ENCODE measurements at places on chromosomes 6 and 20.

GRCh38 chr6:145733810-145734209, 1.5 kb downstream of the EPM2A start:
- DNase-seq, result no peak

- DNase-seq, result no peak
Measured at GRCh38 chr20:32635764-32636163, 38.0 kb downstream of the C20orf203 start.

GRCh38 chr6:30344868-30345671, at the start of gene RPP21:
RPP21 (plus strand) TSS chr6:30345156; CDS start chr6:30345172, 16 bp downstream.
- peak; percentile 82 for DNase-seq

DNA sequence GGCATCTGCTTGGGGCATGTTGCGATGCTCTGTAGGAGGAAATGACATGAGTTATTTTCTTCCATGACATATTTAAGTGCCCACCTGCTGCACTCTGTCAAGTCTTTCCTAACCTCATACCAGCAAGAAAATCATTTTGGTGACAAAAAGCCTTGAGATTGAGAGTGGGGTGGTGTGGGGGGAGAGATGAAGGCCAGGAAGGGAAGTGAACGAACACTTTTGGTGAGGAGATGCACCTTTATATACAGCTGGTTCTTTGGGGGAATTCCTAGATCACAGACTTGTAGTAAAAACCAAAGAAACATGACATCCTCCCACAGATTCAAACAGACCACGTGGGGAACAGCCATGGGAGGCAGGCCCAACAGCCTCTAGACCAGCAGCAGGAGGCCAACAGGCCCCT, 26.1 kb downstream of the NCOA5 start:
- no peak for DNase-seq

DNA sequence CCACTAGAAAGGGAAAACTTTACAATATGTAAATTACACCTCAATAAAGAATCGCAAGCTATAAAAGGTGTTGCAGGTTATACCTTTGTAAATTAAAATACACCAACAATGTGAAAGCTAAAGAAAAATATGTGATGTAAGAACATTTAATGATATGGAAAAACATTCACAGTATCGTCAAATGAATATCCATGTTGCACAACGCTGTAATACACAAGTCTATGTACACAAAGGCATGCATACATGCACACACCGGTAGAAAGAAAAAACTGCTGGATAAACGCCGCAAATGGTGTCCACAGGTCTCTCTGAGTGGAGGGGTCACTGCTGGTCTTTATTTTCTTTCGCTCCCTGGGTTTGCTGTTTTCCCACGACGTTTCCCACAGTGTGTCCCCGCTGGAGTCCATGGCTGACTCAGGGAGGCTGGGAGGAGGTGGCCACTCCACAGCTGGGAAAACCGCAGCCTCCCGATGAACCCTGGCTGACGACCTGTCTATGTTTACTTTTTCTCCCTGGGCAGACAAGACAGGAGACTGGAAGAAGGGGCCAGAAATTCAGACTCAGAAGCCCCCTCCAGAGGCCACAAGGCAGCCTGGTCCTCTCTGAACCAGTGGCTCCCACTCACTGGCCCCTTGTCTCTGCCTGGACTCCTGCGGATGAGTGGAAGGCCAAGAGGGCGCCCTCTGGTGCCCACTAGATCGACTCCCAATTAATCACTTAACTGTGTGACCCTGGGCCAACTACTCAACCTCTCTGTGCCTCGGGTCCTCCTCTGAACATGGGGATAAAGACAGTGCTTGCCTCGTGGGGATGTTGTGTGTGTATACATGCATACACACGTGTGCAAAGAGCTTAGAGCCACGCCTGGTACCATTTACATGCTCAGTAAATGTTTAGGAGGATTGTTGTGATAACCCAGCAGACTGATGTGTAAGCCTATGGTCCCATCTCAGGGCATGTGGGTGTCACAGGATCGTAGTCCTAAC, 12.8 kb upstream of the BPI start:
- DNase-seq, result no peak

DNA sequence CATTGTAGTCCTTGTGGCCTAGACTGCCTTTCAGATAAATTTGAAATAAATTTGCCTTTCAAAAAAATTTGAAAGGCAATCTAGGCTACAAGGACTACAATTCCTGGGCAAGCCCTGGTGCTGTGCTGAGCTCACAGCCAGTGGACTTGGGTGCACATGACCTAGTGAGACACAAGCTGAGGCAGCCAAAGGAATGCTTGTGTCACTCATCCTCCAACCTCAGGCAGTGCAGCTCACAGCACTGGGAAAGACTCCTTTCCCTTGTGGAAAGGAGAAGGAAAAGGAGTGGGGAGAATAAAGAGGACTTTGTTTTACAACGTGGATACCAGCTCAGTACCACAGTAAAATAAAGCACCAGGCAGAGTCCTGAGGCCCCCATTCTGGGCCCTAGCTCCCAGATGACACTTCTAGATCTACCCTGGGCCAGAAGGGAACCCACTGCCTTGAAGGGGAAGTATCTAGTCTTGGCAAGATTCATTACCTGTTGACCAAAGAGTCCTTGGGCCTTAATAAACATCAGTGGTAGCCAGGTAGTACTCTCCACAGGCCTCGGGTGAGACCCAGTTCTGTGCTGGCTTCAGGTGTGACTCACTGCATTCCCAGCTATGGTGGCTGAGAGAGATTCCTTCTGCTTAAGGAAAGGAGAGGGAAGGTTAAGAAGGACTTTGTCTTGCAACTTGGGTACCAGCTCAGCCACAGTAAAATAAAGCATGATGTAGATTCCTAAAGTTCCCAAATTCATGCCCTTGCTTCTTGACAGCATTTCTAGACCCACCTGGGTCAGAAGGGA, 659.7 kb upstream of the FLRT3 start:
- DNase-seq, result no peak

DNA sequence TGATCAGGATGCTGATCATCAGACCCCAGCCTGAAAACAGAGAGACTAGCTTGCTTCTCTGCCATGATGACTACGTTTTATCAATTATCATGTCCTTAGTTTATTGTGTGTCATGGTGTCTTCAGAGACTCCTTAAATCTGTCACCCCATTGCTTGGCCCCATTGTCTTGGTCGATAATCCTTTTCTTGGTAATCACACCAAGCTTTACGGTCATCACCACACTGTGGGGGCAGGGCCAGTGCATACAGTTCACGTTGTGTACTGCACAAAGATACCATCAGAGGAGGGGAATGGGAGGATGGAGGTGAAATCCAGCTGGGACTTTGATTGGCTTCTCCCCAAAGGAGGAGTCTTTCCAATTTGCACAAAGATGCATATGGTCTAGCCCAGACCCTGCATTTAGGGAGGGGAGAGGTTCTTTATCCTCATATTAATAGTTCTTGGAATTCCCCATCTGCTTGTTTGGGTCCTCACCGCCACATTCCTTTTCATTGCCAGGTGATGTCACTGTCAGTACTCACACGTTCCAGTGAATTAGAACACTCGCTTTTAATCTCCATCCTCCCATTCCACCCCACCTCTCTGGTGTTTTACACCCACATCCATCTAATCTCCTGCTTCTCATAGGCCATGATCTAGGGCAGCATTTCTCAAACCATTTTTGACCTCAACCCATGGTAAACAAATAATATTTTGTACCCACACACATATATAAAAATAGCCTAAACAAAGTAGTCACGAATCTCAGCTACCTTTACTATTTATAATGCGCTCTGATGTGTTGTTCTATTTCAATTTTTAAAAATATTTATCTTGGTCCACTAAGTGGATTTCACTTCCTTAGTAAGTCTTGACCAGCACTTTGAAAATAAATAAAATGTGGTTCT, 5.7 kb downstream of the ETV7 start:
- no peak for DNase-seq

Measured in CD4-positive, alpha-beta T cell treated with Interferon gamma for 1 hour (primary cell).